AML-193 (cell line): ENCODE measurements at places on chromosomes 1 and 21.
A peak's percentile ranks its signal among the peaks of the same experiment; 100 is the strongest.

DNA sequence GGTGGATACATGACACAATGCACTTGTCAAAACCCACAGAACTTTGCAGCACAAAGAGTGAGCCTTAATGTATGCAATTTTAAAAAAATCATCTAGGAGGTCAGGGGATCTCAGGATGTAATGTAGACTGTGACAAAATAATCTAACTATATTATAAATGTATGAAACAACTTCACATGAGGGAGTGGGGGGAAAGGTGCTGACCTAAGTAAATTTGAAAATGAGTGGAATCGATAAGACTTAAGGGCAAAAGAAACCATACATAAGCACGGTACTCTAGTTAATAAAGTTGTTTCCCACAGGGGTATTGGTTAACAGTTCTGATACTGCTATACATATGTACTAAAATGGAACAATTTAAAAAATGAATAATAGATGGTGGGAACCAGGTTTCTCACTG, 64.7 kb downstream of the PRPF38A start:
- DNase-seq: no peak

- DNase-seq: no peak
Observed at GRCh38 chr1:239361403-239361802, 25.0 kb upstream of the CHRM3 start.

GRCh38 chr1:86061551-86061990, 95.0 kb downstream of the COL24A1 start:
- DNase-seq: no peak

DNA sequence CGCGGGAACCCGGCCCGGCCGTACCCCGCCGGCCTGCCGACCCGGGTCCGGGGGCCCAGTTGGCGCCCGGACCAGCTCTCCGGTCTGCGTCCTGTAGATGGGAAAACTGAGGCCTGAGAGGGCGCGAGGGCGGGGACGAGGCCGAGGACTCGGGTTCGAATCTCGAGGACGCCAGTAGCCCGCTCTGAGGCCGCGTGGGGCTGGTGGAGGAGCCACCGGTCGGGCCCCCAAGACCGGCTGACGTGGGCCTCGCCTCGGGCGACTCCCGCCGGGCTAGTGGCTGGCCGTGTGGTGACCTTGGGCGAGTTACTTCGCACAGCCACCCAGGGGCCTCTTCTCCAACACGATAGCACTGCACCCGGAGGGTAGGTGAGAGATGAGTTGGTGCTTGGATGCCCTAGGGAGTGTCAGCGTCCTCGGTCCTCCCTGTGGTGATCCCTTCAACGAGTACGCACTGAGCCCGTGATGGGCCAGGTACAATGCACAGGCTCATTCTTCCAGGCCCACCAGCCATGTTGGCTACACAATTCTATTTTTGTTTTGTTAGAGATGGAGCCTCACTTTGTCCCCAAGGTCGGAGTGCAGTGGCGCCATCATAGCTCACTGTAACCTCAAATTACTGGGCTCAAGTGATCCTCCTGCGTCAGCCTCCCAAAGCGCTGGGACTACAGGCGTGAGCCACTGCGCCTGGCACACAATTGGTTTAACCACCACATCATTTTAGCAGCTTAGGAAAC, 404 bp upstream of the SCMH1 start:
- DNase-seq: no peak

- peak; percentile 50 for DNase-seq
Observed at GRCh38 chr1:88595355-88596002, 88.6 kb upstream of the PKN2 start.

DNA sequence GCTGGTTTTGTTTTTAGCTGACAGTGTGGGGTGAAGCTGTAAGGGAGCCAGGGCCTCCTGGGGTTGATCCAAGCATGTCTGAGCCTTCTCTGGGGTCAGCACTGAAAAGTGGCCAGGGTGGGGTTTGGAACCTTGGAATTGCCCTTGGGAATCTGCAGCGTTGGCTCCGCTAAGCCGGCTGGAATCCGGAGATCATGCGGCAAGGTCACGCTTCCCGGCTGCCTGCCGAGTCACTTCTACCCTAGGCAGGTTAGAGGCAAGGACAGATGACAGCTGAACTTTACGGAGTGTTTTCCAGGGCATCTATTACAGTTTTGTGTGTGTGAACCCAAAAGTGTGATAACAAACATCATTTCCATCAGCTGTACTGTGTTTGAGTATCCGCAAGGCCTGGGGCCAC, 17.1 kb downstream of the ABCG1 start:
- DNase-seq: no peak

- no peak for DNase-seq
Observed at GRCh38 chr1:81007024-81007423, 793.7 kb upstream of the ADGRL2 start.

GRCh38 chr1:844472-845026, 79.2 kb upstream of the SAMD11 start:
- DNase-seq: no peak

- no peak for DNase-seq
Observed at GRCh38 chr1:202130816-202131522, 8.3 kb downstream of the GPR37L1 start.

DNA sequence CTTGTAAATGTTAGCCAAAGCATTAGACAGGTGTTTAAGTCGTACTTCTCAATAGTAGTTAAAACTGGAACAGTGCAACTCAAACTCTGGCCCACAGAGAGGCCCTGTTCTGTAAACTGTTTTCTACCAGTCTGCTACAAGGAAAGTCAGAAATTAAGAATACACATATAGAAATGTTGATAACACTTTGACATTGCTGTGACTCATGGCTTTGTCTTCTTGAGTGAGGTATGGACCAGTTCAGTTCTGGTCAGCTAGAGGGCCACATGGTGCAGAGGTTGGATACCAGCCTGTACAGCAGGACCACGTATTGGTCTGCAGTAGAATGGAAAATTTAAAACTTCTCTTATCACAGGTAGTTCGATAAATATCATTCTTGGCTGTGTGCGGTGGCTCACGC, 22.3 kb downstream of the ZBTB8B start:
- DNase-seq: no peak

DNA sequence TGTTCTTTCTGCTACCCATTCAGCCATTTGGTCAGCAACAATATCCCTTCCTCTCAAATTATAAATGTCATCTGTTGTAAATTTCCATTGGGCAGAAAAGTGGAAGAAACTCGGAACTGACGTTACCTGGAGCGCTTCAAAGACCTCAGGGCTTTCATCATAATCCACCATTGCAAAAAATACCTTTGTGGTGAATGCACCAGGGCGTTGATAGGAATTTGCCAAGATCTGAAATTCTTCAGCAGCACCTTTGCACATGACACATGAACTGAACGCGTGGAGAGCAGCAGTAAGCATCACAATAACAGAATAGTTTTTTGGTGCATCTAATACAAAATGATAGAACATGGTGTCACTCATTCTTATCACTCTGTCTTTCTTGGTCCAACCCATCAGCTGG, 3.1 kb upstream of the TEKT2 start:
- no peak for DNase-seq

GRCh38 chr1:173341307-173341706, 134.2 kb upstream of the TNFSF4 start:
- DNase-seq: no peak

DNA sequence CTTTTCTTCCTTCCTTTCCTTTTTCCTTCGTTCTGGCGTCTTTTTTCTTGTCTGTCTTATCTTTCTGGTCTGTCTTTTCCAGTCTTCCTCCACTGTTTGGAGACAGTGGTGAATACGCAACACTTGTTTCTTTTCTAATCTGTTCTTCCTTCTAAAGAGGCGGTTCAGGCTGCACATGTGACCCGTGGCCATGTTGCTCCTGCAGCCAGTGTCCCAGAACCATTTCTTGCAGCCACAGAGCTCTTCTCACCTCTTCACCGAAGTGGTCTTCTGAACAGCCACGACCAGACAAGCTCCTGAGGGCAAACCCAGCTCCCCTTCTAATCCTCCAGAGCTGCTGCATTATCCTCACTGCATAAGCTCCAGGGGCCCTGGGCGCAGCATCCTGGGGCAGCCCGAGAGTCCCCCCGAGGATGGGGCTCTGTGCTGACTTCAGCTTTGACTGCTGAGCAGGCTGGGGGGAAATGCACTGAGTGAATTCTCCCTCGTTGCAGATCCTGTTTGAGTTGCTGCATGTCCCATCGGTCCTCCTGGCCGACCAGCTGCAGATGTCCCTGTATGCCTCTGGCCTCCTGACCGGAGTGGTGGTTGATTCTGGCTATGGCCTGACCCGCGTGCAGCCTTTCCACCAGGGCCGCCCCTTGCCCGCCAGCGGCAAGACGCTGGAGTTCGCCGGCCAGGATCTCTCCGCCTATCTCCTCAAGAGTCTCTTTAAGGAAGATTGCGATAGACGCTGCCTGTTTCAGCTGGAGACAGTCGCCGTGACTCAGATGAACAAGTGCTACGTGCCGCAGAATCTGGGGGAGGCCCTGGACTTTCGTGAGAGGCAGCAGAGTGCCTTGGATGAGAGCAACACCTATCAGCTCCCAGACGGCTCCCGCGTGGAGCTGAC, 70.4 kb downstream of the ACTL8 start:
- DNase-seq: no peak

GRCh38 chr1:92016720-92017316, 13.0 kb upstream of the EPHX4 start:
- DNase-seq: no peak

DNA sequence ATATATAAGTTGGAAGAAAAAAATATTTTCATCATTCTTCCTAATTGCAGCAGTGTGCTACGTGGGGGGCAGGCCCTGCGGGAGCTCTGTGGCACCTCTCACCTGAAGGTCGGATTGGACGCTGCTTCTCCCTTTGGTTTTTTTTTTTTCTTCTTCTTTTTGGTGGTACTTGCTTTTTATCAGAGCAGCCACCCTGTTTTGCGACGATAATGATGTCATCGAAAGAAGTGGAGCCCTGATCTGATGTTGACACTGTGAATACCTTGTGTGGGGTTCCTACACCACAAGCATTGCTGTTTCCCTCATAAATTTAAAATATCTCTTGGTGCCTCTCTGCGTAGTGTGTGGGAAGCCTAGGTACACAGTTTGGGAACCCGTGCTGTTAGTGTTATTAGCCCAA, 5.5 kb downstream of the TRAPPC10 start:
- no peak for DNase-seq

DNA sequence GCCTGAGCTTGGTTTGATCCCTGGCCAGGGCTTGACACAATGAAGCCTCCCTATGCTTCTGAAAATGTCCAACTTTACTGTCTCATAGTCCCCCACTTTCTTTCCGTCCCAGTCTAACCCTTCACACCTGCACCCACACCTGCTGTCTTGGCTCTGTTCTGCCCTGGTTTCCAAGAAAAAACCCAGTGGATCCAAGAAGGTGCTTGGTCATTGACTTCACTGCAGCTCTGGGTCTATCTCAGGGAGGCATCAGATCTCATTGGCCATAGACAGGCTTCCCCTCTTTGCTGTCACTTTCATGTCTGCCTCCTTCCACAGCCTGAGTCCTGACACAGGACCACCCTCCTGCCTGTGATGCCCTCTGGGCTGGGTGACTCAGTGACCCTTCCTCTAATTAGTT, 37.8 kb upstream of the ETV3 start:
- no peak for DNase-seq
